ENCODE measurements at places on chromosomes 3 and 15. TPM values are rescaled to one million over a fixed set of nuclear protein-coding genes. Genes with fewer than 3 reads are reported as not detected.

Gene ROPN1
- total RNA-seq: 5.3 TPM

Gene HES1
- 16.4 TPM for total RNA-seq

Gene FAIM
- 10.5 TPM for total RNA-seq

Gene KBTBD12
- not detected for total RNA-seq

Gene GUCA1C
- not detected for total RNA-seq

Gene PLA2G4F
- total RNA-seq: not detected

Gene ADIPOQ
- total RNA-seq: not detected

Gene CHRFAM7A
- total RNA-seq: 0.69 TPM

Gene LDHAL6B
- not detected for total RNA-seq

Gene CLDN16
- under 0.01 TPM for total RNA-seq

Gene CCDC13
- 0.31 TPM for total RNA-seq

Gene GOLGA6B
- under 0.01 TPM for total RNA-seq

Gene SERINC4
- not detected for total RNA-seq

Gene TF
- 0.36 TPM for total RNA-seq

Gene GOLGA8G
- total RNA-seq: not detected

Gene TUBGCP4
- total RNA-seq: 14.2 TPM

Gene LMAN1L
- not detected for total RNA-seq

Gene CHRNA7
- 2.1 TPM for total RNA-seq

Gene DUOX2
- total RNA-seq: not detected

Gene ARHGEF26
- 14.5 TPM for total RNA-seq

Gene PTH1R
- total RNA-seq: not detected

Gene TOP2B
- total RNA-seq: 75.7 TPM

Gene SLC12A1
- total RNA-seq: not detected

Gene SPTBN5
- 3.0 TPM for total RNA-seq

Gene PPP2R3A
- total RNA-seq: 26.8 TPM

Gene CYP1A2
- total RNA-seq: not detected

Gene KCNMB3
- 1.4 TPM for total RNA-seq

Gene ETFA
- total RNA-seq: 144 TPM

Gene FRMD5
- total RNA-seq: 14.2 TPM

Gene KLHL40
- total RNA-seq: not detected

Gene TAGLN3
- total RNA-seq: not detected

Gene TRPM7
- 63.9 TPM for total RNA-seq

Gene FEM1B
- total RNA-seq: 86.7 TPM

Gene STARD9
- total RNA-seq: 9.4 TPM

Gene RIOX2
- total RNA-seq: 61.4 TPM

Gene DAZL
- total RNA-seq: not detected

Gene DLEC1
- under 0.01 TPM for total RNA-seq

Gene CADM2
- total RNA-seq: not detected

Gene CCR1
- total RNA-seq: 0.67 TPM

Gene XCR1
- total RNA-seq: not detected

Gene MUC4
- not detected for total RNA-seq

Gene GPR160
- 1.00 TPM for total RNA-seq

Gene EOMES
- total RNA-seq: 5.9 TPM

Gene GLDN
- not detected for total RNA-seq

Gene KCNMB2
- not detected for total RNA-seq

Gene CELSR3
- total RNA-seq: 0.46 TPM

Gene DPPA2
- not detected for total RNA-seq

Gene PRKCD
- 12.0 TPM for total RNA-seq

Gene LRRFIP2
- 54.8 TPM for total RNA-seq

Gene TMEM207
- not detected for total RNA-seq

Gene ZNF860
- 2.2 TPM for total RNA-seq

Gene CPNE9
- not detected for total RNA-seq

Gene CCDC71
- total RNA-seq: 27.3 TPM

Gene TP63
- under 0.01 TPM for total RNA-seq

Measured in melanocyte of skin (primary cell).